ENCODE measurements at places on chromosomes 5 and 9. TPM values are rescaled to one million over a fixed set of nuclear protein-coding genes. Genes with fewer than 3 reads are reported as not detected.

ZFP2 gene
- total RNA-seq: 2.2 TPM

SPOCK1 gene
- total RNA-seq: 25.4 TPM

GABRA6 gene
- total RNA-seq: not detected

PHF24 gene
- 3.1 TPM for total RNA-seq

FOXI1 gene
- not detected for total RNA-seq

GABBR2 gene
- total RNA-seq: 116 TPM

DAPK1 gene
- total RNA-seq: 384 TPM

PITX1 gene
- total RNA-seq: 0.76 TPM

DAP gene
- 38.5 TPM for total RNA-seq

MARCOL gene
- total RNA-seq: not detected

UNC5A gene
- total RNA-seq: 5.6 TPM

GRCh38 chr5:87151547-87151946, 116.1 kb upstream of the RASA1 start:
- H3K27ac ChIP-seq: peak overlapping the region; percentile 35
- no peak overlapping the region for H3K4me3 ChIP-seq
- H3K36me3 ChIP-seq: no peaks in the 10 kb centered on the region
- H3K27me3 ChIP-seq: peaks cover 6% of the 10 kb centered on the region
- H3K4me1 ChIP-seq: peaks cover 29% of the 10 kb centered on the region
- DNase-seq: no peak

GRCh38 chr9:134554373-134555093, 87.1 kb upstream of the COL5A1 start:
- no peak overlapping the region for H3K27ac ChIP-seq
- H3K4me3 ChIP-seq: no peak overlapping the region
- H3K36me3 ChIP-seq: peaks cover 6% of the 10 kb centered on the region
- peaks cover 20% of the 10 kb centered on the region for H3K4me1 ChIP-seq
- DNase-seq: peak; percentile 36

GRCh38 chr9:121282277-121283079, 14.5 kb downstream of the GSN start:
- H3K27me3 ChIP-seq: peaks cover 15% of the 10 kb centered on the region
- no peak overlapping the region for H3K27ac ChIP-seq
- no peak for DNase-seq

GRCh38 chr9:13090628-13091027, 188.9 kb downstream of the MPDZ start:
- no peak for DNase-seq
- no peaks in the 10 kb centered on the region for H3K27me3 ChIP-seq
- peaks cover 7% of the 10 kb centered on the region for H3K4me1 ChIP-seq
- H3K4me3 ChIP-seq: no peak overlapping the region
- H3K27ac ChIP-seq: no peak overlapping the region

GRCh38 chr9:36407122-36407723, 7.2 kb upstream of the RNF38 start:
- no peak overlapping the region for H3K4me3 ChIP-seq
- peak overlapping the region; percentile 34 for H3K27ac ChIP-seq
- peak; percentile 38 for DNase-seq
- H3K4me1 ChIP-seq: peaks cover 4% of the 10 kb centered on the region
- H3K27me3 ChIP-seq: no peaks in the 10 kb centered on the region
- no peaks in the 10 kb centered on the region for H3K36me3 ChIP-seq

DNA sequence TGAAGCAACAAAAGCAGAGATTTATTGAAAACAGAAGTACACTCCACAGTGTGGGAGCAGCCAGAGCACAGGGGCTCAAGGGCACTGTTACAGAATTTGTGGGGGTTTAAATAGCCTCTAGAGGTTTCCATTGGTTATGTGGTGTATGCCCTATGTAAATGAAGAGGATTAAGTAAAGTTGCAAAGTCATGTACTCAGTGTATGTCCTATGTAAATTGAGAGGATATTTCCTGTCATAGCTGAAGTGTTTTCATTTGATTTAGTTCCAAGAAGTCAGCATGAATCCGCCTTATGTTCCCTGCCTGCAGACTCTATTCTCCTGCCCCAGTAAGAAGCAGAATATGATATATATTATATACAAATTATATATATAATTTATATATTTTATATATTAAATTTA, 966.0 kb upstream of the COX7C start:
- H3K36me3 ChIP-seq: peaks cover 13% of the 10 kb centered on the region
- H3K27ac ChIP-seq: no peak overlapping the region
- DNase-seq: no peak
- H3K4me3 ChIP-seq: no peak overlapping the region
- peaks cover 2% of the 10 kb centered on the region for H3K4me1 ChIP-seq

GRCh38 chr5:135690466-135690865, 111.7 kb upstream of the CXCL14 start:
- no peaks in the 10 kb centered on the region for H3K4me1 ChIP-seq
- H3K27me3 ChIP-seq: peaks cover 2% of the 10 kb centered on the region
- no peak overlapping the region for H3K4me3 ChIP-seq
- no peaks in the 10 kb centered on the region for H3K36me3 ChIP-seq
- H3K27ac ChIP-seq: no peak overlapping the region
- DNase-seq: no peak

GRCh38 chr9:109781541-109782197, 1.7 kb downstream of the PALM2AKAP2 start:
- peaks cover 3% of the 10 kb centered on the region for H3K27me3 ChIP-seq
- DNase-seq: no peak
- peaks cover 4% of the 10 kb centered on the region for H3K4me1 ChIP-seq
- no peak overlapping the region for H3K27ac ChIP-seq
- no peak overlapping the region for H3K4me3 ChIP-seq
- peaks cover 4% of the 10 kb centered on the region for H3K36me3 ChIP-seq

DNA sequence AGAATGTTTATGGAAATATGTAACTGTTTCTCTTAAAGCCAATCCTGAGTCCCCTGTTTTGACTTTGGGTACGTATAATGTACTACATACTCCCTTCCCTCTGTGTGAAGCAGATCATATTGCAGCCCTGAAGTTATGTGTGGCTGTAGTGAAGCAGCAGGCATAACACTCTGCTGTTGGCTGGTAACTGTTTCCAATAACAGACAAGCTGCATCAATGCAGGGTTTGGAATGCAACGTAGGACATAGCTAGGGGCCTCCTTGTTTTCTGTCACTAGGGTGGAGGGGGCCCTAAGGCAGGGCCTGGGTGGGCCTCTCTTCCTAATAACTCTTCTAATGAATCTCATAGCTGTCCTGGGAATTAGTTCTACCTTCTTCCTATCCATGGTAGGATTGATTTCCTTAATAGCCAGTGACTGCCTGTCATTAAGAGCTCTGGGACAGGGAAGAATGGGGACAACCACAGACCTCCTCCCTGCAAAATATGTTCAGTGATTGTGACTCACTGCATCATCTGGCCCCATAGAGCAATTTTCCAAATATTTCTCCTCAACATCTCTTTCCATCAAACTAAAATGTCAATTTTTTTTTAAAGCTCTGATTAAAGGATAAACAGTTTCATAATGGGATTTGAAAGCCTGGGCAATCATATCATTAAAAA, 129.6 kb upstream of the HMHB1 start:
- peaks cover 12% of the 10 kb centered on the region for H3K4me1 ChIP-seq
- no peak for DNase-seq
- no peaks in the 10 kb centered on the region for H3K36me3 ChIP-seq
- H3K4me3 ChIP-seq: no peak overlapping the region
- peak overlapping the region; percentile 18 for H3K27ac ChIP-seq

DNA sequence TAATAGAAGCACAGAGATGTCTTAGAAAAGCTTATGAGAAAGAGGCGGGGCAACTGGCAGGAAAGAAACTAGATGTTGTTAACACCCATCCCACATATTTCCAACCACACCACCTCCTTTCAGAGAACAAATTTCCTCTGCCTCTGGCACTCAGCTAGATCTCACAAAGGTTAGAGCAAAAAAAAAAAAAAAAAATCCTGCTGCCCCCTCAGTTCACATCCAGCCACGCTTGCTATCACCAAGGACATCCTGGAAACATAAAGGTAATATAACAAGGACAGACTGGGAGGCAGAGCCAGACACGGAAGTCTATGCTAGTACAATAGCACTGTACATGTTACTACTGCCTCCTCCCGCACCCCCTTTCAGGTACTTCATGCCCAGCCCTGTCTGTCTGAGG, 238.0 kb upstream of the PTGER4 start:
- no peaks in the 10 kb centered on the region for H3K36me3 ChIP-seq
- no peak overlapping the region for H3K27ac ChIP-seq
- H3K4me3 ChIP-seq: no peak overlapping the region
- DNase-seq: no peak
- H3K4me1 ChIP-seq: no peaks in the 10 kb centered on the region

DNA sequence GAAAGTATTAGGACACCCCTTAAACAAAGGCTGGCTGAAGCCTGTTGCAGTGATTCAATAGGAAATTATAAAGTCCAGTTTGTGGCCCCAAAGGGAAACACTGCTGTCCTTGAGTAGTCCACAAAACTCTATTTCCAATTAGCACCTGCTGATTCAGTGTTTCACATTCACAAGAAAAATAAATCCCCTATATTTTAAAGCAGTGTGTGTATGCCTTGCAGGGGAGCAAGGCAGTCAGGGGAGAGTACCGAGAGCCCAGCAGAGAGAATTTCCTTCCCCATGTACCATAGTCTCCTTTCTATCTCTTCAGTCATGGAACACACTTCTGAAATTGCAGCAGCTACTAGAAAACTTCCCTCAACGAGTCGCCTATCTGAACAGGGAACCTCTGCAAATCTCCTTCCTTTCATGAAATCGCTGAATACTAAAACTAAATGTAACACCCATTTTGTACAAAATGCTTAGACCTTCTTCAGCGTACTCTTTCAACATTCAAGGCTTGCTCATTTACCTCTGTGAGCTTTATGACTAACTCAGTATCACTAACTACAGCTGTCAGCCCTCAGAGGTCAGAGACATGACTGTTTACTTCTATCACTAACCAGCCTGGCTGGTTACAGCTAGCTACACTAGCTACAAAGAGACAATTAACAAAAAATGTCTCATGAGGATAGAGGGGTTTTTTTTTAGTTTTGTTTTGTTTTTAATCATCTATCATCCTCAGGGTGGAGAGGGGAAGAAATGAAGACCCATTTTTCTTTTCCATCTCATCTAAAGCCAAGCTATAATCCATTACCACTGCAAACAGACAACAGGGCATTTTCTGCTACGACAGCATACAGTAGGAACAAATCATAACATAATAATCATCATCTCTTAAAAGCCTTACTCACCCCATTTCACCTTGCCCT, 188.7 kb downstream of the EBF1 start:
- H3K4me3 ChIP-seq: no peak overlapping the region
- DNase-seq: no peak
- H3K27me3 ChIP-seq: peaks cover 17% of the 10 kb centered on the region
- no peaks in the 10 kb centered on the region for H3K36me3 ChIP-seq
- peak overlapping the region; percentile 0 for H3K27ac ChIP-seq
- peaks cover 74% of the 10 kb centered on the region for H3K4me1 ChIP-seq

GRCh38 chr5:64074533-64074932, 91.1 kb upstream of the RNF180 start:
- no peak for DNase-seq
- no peaks in the 10 kb centered on the region for H3K27me3 ChIP-seq

- peaks cover 26% of the 10 kb centered on the region for H3K4me1 ChIP-seq
- no peak overlapping the region for H3K4me3 ChIP-seq
- H3K27ac ChIP-seq: peak overlapping the region; percentile 2
- no peaks in the 10 kb centered on the region for H3K36me3 ChIP-seq
- H3K27me3 ChIP-seq: no peaks in the 10 kb centered on the region
- no peak for DNase-seq
Observed at GRCh38 chr5:8683496-8683895, 814.5 kb downstream of the MTRR start.

DNA sequence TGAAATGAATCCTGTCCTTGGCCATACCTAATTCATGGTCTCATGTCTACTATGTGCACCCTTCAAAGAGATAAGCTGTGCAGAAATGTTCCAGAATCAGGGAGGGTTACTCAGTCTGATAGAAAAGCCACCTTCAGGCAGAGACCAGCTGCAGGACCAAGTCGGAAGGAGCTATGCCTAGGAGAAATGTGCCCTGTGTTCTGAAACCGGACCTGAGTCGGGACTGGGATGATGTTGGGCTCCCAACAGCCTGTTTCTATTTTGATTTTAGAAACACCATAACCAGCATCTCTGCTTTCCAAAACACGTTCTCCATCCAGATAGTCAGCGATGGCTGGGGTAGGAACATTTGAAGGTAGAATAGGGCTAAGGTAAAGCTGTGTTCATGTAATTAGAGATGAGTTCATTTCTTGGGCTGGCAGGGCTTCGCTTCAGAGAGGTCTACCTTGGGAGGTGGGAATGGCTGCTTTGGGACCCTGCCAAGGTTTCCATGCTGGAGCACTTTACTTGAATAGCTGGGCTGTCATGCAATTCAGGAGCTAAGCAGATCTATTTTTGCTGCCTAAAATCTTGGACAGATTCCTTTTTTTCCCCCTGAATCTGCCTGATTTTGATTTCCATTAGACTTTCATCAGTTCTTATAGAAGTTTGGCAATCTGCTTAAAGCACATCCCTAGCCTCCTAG, 2.8 kb downstream of the ADCY2 start:
- no peaks in the 10 kb centered on the region for H3K36me3 ChIP-seq
- peaks cover 8% of the 10 kb centered on the region for H3K27me3 ChIP-seq
- no peak for DNase-seq
- no peak overlapping the region for H3K27ac ChIP-seq
- peak overlapping the region; percentile 9 for H3K4me3 ChIP-seq
- H3K4me1 ChIP-seq: peaks cover 3% of the 10 kb centered on the region

DNA sequence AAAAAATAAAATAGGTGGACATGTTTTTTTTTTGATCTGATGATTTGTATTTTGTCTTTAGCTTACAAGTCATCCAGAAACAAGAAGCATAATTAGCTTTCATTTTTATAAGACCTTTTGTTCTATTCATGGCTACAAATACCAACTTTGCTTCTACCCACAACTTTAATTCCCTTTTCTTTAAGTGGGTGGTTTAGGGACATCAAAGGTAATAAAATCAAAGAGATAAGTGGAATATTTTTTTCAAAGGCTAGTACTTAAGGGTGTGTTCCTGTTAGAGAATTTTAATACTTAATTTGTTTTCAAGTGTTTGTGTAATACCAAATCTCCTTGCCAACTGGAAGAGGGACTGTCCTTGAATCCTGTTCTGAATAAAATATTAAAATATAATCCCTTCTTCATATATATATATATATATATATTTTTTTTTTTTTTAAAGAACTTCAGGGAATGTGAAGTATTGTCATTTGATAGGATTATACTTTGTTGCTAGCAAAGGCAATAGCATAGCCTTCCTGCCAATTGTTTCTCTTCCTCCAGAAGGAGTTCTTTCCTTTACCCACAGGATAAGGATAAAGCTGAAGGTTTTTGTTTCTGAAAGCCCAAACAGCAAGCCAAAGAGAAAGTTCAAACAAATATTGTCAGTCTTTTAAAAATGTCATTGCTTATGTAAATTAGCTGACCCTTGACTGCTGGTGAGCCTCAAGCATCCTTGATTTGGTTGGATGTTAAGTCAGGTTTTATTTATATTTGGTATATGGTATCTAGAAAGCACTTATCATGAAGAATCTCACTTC, 108.9 kb downstream of the PAM start:
- peaks cover 19% of the 10 kb centered on the region for H3K4me1 ChIP-seq
- H3K4me3 ChIP-seq: no peak overlapping the region
- peaks cover 2% of the 10 kb centered on the region for H3K27me3 ChIP-seq
- no peaks in the 10 kb centered on the region for H3K36me3 ChIP-seq
- no peak overlapping the region for H3K27ac ChIP-seq

- no peaks in the 10 kb centered on the region for H3K36me3 ChIP-seq
- peaks cover 2% of the 10 kb centered on the region for H3K27me3 ChIP-seq
- H3K4me1 ChIP-seq: no peaks in the 10 kb centered on the region
- no peak overlapping the region for H3K27ac ChIP-seq
- DNase-seq: no peak
Observed at GRCh38 chr5:96814041-96814440, 6.3 kb upstream of the ERAP1 start.
